ENCODE measurements at places on chromosomes 4 and X.

GRCh38 chrX:137771537-137771936, 205.6 kb downstream of the ZIC3 start:
- no peak for DNase-seq

DNA sequence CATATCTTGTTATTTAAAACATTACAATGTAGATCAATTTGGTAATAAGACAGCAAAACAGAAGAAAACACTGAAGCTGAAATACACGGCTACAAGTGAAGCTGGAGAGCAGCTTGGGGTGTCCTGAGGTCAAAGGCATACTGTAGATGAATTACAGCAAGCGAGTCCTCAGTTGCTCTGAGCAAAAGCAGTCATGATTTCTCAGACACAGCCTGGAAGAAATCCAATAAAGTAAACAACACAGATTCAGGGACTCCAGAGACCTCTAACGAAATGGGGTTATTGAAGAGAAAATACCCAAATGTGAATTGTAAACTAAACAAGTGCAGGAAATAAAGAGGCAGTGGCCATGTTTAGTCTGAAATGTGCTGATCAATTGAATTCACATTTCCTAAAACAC, 324.4 kb downstream of the CAMK2D start:
- DNase-seq = no peak

GRCh38 chr4:80196259-80196921, 913 bp upstream of the PRDM8 start:
- no peak for DNase-seq

DNA sequence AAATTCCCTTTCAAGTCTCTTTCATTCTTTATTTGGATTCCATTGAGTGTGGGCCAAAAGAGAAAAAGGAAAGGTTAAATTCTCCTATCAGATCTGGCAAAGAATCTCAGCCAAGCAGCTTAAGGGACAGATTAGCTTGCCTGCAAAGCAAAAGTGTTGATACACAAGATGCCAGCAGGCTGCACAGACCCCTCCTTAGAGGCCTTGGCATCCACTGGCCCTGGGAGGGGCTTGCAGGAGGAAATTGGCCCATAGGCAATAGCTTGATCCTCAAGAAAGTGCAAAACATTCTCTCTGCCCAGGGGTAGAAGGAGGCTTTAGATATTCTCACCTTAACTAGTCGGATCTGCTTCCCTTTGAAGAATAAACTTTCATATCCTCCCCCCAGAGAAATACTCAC, 300.4 kb upstream of the CPEB2 start:
- no peak for DNase-seq

DNA sequence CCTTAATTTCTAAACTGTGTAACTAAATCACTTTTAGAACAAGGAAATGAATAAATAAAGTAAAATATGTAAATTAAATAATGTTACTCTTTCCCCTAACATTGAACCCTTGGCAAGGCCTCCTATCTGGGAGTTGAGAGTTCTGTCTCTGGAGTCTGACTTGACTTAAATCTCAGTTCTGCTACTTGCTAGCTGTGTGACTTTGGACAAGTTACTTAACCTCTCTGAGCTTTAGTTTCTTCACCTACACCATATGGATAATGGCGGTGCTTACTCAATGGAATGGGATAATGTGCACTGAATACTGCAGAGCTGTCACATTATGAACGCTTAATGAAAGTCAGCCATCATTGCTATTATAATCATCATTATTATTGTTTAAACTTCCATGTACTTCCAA, 92.1 kb upstream of the SOD3 start:
- no peak for DNase-seq

DNA sequence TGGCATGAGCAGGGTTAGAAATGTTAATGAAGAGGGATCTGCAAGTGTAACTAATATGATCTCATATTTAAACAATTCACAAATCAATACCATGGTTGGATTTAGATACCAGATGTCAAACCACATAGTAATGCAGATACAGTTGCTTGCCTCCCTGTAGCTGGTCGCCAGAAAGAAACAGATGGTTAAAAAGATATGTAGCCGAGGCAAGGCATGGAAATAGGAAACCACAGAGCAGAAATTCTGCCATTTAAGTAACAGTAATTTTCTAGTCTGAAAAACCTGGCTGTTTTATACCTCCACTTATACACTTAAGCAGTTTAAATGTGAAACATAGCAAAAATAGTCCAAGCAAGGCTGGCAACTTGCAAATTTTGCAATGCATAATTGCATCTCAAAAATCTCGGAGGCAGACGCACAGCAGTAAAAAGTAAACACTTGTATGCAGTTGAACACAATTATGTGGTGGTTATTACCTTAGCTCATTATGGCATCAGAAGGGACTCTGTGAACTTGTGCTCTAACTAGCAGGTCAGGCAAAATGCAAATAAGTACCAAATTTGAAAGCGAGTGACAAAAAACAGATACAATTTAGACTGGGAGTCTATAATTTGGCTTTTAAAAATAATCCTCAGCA, 126.8 kb downstream of the NAA11 start:
- DNase-seq = no peak

DNA sequence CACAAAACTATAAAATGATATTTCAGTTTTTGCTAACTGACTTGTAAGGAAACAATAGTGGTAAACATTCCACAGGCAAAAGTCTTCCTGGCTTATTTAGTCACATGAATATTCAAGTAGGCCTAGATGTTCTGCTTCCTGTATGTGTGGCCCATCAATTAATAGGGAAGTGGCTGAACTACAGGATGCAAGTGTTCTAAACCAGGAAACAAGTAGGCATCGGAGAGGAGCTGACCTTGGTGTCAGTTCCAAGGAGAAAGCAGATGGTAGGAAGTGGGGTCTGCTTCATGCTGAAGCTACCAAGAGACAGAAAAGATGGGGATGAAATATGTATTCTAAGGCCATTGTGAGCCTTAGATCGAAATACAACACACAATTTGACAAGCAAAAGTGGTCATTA, 149.7 kb downstream of the ANTXR2 start:
- no peak for DNase-seq

DNA sequence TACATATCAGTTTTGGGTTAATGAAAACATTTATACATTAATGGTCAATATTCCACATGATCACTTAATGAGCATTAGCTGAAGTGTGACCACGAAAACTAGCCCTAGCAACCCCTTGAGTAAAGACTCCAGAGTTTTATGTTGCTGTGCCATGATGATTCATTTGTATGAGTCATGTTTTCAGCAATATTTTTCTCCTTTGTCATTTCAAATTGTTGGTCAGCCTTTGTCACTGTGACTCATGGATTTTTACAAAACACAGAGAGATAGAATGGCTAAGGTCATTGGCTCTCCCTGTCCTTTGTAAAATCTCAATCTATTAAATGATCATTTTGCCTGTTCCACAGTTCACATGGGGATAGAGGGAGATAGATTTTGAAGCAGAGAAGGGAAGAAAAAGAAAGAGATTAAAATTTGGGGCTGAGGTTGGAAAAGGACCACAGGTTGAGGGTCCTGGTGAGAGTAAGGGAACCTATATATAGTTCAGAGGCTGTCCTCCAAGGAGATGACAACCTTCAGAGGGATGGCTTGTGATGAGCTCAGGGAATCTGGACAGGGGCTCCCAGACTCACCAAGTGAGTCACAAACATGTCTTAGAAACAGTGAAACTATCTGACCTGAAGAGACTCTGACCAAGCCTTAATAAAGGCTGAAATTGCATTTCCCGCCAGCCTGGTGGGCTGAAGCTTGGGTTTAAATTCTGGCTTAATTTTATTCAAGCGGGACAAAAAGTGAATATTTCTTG, 25.6 kb downstream of the NR0B1 start:
- DNase-seq = peak; percentile 81

GRCh38 chr4:61468024-61468720, 268.0 kb downstream of the ADGRL3 start:
- peak; percentile 83 for DNase-seq

- DNase-seq = peak; percentile 21
These were observed 34.6 kb upstream of the DCAF8L2 start for GRCh38 chrX:27555514-27555913.

DNA sequence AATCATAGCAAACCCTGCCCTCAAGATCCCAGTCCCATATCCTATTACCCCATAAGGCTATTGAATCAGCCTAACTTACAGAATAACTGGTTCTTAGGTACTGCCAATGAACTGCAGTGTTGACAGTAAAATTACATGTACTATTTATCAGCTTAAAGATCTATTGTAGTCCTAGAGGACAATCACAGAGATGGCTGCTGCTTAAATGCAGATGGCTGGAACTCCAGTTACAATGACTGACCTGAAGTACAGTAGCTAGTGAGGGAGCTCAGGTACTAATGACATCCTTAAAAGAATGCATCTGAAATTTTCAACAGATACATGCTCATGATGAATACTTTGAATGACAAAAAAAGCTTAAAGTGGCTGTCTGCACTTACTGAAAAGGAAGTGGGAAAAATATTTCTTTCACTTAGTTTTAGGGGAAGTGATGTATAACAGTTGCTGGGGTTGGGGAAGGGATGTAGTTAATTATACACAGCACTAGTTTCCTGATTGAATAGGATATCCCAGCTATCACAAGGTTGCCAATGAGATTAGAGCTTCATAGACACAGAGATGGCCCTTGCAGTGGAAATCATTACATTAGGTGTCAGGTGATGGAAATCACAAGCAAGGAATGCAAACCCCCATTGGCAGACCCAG, 42.0 kb downstream of the USP26 start:
- no peak for DNase-seq

GRCh38 chrX:153983321-153983801, 10.8 kb downstream of the TMEM187 start:
- DNase-seq = no peak

- no peak for DNase-seq
These were observed 9.9 kb downstream of the L1CAM start for GRCh38 chrX:153876112-153876491.

DNA sequence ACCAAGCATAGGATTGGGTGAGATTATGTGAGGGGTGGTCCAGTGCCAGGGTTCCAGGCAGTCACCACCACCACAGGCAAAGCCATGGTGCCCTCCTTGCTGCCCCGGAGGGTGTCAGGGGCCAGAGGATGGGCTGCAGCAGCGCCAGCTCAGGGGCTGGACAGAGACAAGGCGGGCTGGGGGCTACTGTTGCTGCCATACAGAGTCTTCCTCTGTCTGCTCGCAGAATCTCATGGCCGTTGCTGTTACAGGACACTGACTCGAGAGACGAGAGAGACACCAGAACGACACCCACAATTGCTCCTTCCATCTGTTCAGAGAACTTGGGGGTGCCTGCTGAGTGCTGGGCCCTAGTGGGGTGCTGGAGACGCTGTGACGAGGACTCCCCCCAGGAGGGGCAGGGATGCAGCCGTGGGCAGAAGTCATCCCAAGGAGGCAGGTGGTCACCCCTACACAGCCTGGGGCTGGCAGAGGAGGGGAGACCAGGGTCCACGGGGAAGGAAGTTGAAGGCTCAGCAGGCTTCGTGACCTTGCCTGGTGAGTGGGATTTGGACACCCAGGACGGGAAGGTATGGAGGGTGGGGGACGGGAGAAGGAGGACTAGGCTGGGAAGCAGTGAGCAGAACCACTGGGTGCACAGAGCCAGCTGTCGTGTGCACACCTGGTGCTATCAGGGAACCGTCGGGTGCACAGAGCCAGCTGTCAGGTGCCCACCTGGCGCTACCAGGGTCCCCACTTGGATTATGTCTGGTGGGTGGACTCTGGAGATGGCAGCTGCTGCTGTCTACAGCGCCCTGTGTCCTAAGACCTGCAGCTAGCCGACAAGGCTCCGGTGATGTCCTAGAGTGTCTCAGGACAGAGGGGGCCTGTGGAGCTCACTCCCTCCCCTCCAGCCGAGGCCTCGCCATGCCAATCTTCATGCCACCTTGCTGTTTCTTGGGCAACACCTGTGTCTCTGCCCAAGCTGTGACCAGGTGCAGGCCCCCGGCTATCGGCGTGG, 43.9 kb upstream of the HMX1 start:
- DNase-seq = no peak

- DNase-seq = no peak
These were observed 426.7 kb downstream of the KLHL13 start for GRCh38 chrX:117689956-117690355.

- no peak for DNase-seq
These were observed 5.9 kb downstream of the SPARCL1 start for GRCh38 chr4:87523307-87523706.

DNA sequence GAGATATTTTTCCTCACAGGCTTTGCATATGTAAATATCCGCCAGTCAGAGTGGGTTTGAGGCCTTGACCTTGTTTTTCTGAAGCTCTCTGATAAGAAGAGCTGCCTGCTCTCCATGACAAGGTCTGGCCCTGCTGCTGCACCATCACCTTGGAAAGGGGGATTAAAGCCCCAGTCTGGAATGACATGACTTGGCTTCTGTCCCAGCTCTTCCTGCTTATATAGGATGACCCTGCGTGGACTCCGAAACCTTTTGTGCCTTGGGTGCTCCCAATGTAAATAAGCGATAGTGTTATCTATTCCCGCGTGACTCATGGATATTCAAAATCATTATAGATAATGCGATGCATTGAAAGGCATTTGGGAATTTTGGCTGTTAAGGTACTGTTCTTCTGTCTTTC, 139.3 kb downstream of the BMPR1B start:
- DNase-seq = no peak

DNA sequence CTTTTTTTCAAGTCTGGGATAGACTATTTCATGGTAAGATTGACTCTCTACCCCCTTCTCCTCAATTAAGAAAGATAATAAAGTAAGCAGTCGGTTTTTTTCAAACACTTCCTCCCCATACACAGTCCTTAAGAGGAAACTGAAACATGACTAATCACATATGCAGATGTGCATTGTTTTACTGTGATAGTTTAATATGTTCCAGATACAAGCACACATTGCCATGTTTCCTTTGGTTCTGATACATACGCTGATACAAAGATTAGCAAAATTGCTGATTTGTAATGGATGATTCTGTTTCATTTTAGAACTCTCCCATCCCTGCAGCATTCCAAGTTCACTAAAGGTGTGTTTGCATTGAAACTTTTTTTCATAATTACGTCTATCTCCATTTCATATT, 76.1 kb downstream of the FBXO8 start:
- DNase-seq = no peak

DNA sequence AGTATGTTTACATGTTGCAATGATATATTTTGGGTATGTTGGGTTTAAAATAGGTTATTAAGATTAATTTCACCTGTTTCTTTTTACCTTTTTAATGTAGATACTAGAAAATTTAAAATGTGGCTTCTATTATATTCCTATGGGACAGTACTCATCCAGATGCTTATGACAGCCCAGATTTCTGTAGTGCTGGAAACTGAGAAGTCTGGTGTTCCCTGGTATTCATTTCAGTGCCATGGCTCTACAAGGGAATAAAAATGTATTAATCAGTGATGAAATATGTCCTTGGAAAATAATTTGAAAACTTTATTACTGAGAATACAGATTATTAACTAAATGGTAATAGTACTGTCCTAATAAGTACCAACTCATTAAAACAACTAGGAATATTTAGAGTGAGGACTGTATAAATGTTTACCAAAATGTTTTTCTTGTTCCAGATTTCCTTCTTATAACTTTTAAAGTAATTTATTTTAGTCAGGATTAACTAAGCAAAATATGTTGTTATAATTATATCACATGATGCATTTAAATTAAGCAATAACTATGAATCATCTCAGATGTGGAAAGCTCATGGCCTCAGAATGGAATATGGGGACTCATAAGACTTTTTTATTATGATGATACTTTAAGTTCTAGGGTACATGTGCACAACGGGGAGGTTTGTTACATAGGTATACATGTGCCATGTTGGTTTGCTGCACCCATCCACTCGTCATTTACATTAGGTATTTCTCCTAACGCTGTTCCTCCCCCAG, 25.3 kb downstream of the ARHGAP24 start:
- no peak for DNase-seq

- no peak for DNase-seq
These were observed 24.4 kb upstream of the CORIN start for GRCh38 chr4:47862297-47862696.

- DNase-seq = no peak
These were observed 534.5 kb downstream of the GLUD2 start for GRCh38 chrX:121581885-121582284.

All from SW480 (cell line).